ENCODE measurements at places on chromosomes 2 and 18. TPM values are rescaled to one million over a fixed set of nuclear protein-coding genes. Genes with fewer than 3 reads are reported as not detected.

DNA sequence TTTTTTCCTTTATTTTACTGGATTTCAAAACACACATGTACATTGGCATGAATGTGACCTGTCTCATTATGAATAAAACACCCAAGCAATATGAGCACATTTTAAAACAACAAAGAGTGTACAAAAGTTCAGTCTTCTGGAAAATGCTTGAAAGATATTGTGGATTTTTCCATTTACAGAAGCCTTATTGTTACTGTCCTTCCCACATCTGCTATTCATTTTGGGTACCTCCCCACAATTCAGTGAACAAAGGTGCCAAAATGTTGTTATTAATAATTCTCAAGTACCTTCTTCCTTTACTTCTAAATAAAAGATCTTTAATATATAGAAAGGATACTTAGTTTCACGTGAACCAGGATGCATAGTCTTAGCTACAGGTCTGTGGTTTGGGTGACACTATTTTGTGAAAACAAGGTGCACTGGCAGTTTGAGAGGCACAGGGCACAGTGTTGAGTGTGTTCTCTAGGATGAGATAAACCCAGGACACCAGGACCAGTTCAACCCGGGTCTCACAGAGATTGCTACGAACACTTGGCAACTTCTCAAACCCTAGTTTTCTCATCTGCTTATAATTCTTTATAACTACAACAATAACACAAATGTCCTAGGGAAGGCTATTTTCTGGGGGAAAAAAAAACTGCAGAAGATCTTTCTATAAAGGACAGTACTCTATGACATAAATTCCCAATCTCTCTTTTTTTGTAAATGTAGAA, 84.5 kb upstream of the GALNT5 start:
- DNase-seq = peak; percentile 37

DNA sequence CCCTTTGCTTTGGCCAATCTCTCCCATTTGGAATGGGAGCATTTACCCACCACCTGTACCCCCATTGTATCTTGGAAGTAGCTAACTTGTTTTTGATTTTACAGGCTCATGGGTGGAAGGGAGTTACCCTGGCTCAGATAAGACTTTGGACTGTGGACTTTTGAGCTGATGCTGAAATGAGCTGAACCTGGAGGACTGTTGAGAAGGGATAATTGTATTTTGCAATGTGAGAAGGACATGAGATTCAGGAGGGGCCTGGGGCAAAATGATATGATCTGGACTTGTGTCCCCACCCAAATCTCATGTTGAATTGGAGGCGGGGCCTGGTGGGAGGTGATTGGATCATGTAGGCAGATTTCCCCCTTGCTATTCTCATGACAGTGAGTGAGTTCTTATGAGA, 58.6 kb upstream of the ZFP36L2 start:
- DNase-seq = no peak

DNA sequence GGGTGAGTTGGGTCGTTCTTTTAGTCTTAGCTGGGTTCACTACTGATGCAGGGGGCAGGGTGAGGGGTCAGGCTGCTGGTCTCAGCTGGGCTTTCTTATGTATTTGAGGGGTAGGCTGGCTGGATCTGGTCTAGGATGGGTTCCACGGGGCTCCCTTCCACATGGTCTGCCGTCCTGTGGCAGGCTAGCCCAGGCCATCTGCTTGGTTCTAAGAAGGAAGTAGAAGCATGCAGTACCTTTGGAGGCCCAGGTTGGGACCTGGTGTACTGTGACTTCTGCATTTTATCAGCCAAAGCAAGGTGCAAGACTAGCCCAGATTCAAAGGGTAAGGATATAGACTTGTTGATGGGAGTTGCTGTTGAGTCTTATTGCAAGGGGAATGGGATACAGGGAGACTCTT, 35.5 kb upstream of the MGAT5 start:
- no peak for DNase-seq

GRCh38 chr2:216621292-216621691, 11.9 kb upstream of the IGFBP2 start:
- peak; percentile 86 for DNase-seq

- DNase-seq = peak; percentile 94
Measured at GRCh38 chr2:64646007-64646880, 7.5 kb downstream of the SERTAD2 start.

Gene RAD51AP2
- total RNA-seq = 0.10 TPM

DNA sequence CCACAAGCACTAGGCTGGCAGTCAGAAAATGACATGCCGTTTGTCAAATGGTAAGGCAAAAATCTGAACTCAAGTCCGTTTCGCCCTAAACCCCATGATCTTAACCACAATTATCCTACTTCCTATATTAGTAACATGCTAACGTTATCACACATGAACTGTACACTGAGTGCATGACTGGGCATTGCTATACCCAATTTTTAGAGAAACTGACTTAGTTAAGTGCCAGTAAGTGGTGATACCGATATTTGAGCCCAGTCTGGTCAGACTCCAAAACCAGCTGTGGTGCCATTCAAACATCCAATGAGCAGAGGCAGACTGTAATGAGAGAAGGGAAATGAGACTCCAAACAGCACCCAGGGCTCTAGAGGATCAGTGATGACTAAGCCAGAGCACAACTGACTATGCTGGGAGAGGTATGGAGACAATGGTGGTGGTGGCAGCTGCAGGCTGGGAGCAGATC, 311.7 kb upstream of the PKDCC start:
- DNase-seq = peak; percentile 30

GRCh38 chr2:75709297-75709696, 1.4 kb downstream of the GCFC2 start:
- no peak for DNase-seq

Gene SAG
- total RNA-seq = not detected

DNA sequence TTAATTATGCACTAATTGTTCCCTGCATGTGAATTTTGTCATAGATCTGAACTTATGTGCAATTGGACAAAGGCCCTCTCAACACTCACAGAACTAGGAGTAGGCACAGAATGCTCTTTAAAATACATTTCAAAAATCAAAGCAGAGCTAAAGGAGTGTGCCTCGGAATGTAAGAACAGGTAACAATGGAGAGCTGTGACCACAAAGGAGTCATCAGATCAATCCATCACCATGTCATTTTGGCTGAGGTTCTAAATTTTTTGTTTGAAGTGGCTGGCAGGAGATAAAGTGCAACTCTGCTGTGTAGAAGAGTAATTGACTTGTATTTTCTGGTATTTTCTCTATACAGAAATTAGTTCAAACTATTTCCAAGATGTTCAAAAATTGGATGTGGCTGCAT, 155.4 kb downstream of the NRP2 start:
- no peak for DNase-seq

DNA sequence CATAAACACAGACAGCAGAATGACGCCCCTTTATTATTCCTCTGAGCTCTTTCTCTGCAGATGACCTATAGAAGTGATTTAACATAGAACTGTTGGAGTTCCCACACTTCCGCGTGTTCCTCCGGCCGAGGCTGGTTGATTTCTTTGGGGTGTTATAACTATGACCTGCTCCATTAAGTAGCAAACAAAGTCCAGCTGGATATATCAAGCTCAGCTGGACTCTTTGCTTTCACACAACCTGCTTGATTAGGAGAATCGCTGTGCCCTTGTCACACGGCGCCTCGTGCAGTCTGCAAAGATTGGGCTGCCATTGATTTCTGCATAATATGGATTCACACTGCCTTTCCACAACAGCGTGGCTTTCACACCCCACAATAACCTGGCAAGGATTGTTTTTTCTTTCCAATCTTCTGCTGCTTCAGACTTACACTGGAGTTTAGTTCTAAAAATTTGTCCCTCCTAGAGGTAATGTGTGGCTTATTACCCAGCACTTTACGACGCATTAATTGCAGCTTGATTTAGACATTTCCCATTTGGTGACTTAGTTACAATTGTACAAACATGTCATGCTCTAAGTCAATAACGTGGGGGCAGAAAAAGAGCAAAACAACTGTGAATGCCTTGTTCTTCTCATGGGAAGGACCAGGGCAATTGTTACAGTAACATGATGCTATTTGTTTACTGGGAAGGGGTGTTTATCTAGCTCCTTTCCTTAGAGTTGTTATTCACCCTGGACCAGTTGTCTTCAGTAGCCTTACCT, 485.7 kb downstream of the TXNL1 start:
- no peak for DNase-seq

DNA sequence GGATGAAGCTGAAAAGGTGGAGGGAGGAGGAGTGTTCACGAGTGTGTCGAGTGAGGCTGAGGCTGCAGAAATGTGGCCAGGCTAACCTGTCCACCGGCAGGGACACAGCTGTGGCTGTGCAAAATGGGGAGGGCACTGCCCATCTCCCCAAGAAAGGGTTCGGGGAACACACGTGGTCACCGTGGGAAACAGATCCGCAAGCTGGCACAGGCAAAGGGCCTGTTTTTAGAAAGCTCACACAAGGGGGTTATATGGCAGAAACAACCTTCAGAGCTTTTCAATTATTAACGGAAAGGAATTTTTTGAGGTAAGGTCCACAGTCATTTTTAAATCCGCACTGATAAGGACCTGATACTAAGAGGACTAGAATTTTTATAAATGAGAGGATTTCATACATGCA, 35.7 kb downstream of the SH3YL1 start:
- no peak for DNase-seq

GRCh38 chr2:183678908-183679307, 554.7 kb downstream of the NUP35 start:
- DNase-seq = no peak

Gene CCDC88A
- total RNA-seq = 100 TPM

DNA sequence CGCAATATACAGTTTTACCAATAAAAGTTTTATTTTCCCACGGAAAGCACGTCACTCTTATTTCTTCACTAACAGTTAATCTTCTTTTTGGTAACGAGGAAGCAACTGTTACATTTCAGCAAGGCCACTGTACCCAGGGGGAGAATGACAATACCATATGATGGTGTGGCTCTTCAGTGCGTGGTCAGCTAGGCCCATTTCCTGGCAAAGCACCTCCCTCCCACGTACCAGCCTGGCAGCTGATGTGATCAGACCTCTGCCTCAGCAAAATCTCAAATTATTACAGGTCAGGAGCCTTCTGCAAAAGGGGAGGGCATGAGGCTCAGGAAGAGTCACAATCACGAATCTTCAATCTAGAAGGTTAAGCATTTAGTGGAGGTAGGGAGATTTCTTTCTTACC, 55.4 kb downstream of the KLF7 start:
- DNase-seq = no peak

Gene LYG2
- not detected for total RNA-seq

Gene CD8B
- 1.0 TPM for total RNA-seq

Gene PSMD14
- total RNA-seq = 47.3 TPM

Gene GRB14
- 19.7 TPM for total RNA-seq

- DNase-seq = peak; percentile 23
Measured at GRCh38 chr2:95073856-95074662, 47.5 kb downstream of the MRPS5 start.

Gene TM4SF20
- total RNA-seq = not detected

DNA sequence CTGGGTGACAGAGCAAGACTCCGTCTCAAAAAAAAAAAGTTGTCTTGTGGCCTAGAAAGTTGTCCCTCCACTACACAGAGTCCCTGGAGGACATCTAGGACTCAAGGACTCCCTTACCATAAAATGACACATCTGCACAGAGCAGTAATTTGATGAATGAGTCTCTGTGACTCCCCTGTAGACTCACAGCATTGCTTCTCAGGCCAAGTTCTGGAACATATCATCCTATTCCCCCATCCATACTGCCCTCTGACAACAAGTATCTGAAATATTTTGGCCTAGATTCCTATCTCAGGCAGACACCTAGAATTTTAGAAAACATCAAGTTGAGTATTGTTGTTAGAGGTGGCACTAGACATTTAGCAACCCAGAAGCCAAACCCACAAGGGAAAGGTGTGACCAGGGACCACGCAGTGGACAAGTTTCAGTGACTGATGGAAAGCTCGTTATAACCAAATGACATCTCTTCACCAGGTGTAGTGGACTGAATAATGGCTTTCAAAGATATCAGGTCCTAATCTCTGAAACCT, 97.9 kb upstream of the ATP8B1 start:
- no peak for DNase-seq

- DNase-seq = peak; percentile 77
Measured at GRCh38 chr2:25822190-25823117, 55.8 kb downstream of the ASXL2 start.

DNA sequence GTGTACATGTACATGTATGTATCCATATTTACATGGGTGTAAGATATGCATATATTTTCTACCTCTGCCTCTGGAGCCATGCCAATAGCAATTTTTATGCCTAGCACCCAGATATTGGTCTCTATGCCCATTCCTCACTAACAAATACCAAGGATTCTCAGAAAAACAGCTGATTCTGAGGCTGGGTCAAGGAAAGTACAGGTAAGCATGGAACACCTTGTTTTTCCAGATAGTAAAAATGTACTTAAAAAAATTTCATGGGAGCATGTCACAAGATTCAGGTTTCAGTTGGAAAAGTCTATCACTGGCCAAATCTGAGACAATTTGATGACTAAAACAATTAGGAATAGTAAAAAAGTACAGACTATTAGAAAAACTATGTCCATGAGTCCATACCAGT, 114.5 kb upstream of the MAPRE2 start:
- DNase-seq = no peak

GRCh38 chr2:168165397-168165796, 82.0 kb downstream of the STK39 start:
- DNase-seq = peak; percentile 61

GRCh38 chr2:64111426-64111825, 32.8 kb downstream of the PELI1 start:
- no peak for DNase-seq

GRCh38 chr2:85642725-85643124, 25.3 kb downstream of the SFTPB start:
- no peak for DNase-seq

Gene STAT4
- total RNA-seq = 4.8 TPM

Gene ASPRV1
- 0.62 TPM for total RNA-seq

Gene FASTKD1
- total RNA-seq = 38.6 TPM

Gene IL36A
- total RNA-seq = 0.72 TPM

DNA sequence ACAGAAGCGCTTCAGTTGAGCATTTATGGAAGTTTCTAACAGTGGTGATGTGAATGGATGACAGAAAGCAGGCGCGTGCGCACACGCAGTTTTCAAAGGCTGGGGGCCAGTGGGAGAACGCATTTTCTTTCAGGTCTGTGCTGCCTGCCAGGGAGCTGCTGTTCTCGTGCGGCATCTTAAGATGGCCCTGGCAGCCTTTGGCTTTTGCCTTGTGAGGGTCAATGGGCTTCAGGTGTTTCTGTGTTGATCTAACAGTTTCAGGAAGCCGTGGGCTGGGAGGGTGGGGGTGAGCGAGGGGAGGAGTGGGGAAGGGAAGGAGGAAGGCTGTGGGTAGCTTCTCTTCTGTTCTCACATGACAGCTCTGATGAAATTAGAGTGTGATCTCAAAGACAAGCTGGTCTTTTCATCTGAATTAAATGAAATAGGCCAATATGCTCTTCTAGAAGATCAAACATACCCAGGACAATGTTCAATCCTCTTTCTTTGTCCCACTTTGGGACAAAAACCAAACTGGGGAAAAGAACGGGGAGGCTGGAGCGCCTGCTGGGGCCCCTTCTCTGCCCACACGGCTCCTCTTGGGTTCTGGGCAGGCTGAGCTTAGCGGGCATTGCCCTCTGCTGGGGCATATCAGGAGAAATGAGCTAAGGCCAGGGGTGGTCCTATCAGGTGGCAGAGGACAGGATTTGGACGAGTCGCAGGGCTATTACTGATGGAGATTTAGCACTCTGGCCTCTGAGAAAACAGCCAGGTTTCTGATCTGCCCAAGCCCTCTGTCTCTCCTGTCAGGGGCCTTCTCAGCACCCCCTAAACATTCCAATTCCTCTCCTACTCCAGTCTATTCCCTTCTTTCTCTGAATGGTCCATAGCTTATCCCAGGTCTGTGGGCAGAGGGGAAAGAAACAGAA, 126.2 kb upstream of the LGALSL start:
- peak; percentile 73 for DNase-seq
